Smooth muscle cell of the brain vasculature (primary cell): ENCODE measurements at places on chromosomes 6 and 20.

DNA sequence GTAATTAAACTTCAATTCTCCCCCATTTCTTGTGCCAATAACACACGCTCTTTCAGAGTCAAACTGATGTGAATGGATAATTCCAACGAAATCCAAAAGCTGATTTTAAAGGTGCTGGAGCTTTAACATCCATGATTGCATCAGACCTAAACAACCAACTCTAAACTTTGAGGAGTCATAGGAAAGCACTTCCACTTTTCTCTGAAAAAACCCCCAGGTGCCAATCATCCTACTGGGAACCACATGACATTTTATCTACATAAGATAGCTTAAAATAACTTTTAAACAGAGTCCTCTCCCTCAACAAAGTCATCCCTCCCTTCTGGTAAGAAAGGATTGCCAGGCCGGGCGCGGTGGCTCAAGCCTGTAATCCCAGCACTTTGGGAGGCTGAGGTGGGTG, 167.7 kb upstream of the PDE10A start:
- no peak for DNase-seq

GRCh38 chr6:123898665-123899064, 95.0 kb downstream of the NKAIN2 start:
- no peak for DNase-seq

DNA sequence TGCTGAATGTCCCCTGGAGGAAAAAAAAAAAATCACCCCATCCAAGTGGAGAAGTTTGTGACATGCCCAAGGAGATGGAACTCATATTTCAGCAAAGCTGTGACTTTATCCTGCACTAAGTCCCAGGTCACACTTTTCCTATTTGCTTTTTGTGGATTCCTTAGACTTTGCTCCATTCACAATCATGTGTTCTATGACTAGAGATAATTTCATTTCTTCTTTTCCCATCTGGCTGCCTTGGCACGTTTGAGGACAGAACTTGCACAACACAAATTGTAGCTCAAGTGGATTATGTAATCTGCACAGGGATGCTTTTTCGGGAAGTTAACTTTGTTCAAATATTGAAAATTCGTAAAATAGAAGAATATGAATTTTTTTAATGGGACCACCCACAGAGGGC, 100.7 kb upstream of the PTPN1 start:
- DNase-seq = no peak

DNA sequence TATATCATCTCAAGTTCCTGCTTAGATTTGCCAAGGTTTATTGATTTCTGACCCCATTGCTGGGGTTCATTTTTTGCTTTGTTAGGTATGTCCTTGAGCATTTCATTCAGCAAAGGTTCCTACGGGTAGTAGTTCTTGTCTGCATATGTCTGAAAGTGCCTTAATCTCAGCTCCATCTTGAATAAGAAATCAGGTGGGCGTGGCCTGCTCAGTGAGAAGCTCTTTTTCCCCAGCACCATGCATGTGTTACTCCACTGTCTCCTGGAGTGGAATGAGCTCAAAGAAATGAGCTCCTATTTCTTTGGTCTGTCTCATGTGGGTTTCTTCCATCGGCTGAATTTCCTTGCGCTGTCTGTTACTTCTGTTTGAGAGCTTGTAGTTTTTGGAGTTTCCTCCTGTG, 201.9 kb downstream of the QKI start:
- no peak for DNase-seq

DNA sequence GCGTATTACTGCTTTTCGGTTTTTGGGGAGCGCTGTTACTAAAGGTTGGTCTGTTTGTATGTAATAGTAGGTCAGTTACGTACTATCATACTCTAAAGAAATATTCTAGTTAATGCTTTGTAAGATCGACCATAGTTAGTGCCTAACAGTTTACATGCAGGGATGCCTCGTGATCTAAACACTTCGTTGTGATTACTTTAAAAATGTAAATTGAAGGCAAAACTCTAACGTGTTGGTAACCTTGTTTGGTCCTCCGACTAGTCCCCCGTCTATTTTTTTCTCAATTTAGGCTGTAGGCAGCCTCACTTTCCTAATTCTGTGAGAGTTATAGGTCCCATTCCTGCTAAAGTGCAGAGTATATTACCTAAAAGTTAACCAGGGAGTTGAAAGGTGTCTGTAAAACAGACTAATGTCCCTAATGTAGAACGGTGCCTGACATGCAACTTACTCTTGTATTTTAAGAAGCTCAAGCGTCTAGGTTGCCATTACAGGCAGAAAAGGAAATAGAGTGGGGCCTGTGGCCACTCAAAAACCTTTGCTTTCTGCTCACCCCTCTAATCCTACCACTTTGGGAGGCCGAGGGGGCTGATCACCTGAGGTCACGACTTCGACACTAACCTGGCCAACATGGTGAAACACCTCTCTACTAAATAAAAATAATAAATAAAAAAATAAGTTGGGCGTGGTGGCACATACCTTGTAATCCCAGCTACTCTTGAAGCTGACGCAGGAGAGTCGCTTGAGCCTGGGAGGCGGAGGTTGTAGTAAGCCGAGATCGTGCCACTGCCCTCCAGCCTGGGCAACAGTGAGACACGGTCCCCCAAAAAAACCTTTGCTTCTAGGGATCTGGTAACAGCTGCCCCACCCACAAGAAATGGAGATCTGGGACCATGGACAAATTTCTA, 37.8 kb downstream of the HFE start:
- no peak for DNase-seq

GRCh38 chr6:41941280-41942066, at the start of gene CCND3:
TSS of gene CCND3 (minus strand) at chr6:41941808. CDS start at chr6:41941649, 159 bp downstream.
- DNase-seq = peak; percentile 75
